ENCODE measurements at places on chromosomes 12 and 14. TPM values are rescaled to one million over a fixed set of nuclear protein-coding genes. Genes with fewer than 3 reads are reported as not detected.

- no peaks in the 10 kb centered on the region for H3K36me3 ChIP-seq
- peaks cover 4% of the 10 kb centered on the region for H3K4me1 ChIP-seq
Measured at GRCh38 chr12:402029-402389, 565 bp downstream of the CCDC77 start.

GRCh38 chr14:74973003-74973653 is 17.7 kb upstream of the PGF start:
- no peaks in the 10 kb centered on the region for H3K36me3 ChIP-seq
- peak; percentile 72 for DNase-seq
- no peaks in the 10 kb centered on the region for H3K27me3 ChIP-seq

- H3K36me3 ChIP-seq: no peaks in the 10 kb centered on the region
- no peak for DNase-seq
- H3K27ac ChIP-seq: no peak overlapping the region
- H3K4me3 ChIP-seq: no peak overlapping the region
- no peaks in the 10 kb centered on the region for H3K4me1 ChIP-seq
Measured at GRCh38 chr14:54038724-54039123, 82.1 kb upstream of the BMP4 start.

- H3K27me3 ChIP-seq: no peaks in the 10 kb centered on the region
- no peaks in the 10 kb centered on the region for H3K4me1 ChIP-seq
- DNase-seq: no peak
- H3K36me3 ChIP-seq: no peaks in the 10 kb centered on the region
Measured at GRCh38 chr12:20245491-20245890, 122.8 kb upstream of the PDE3A start.

DNA sequence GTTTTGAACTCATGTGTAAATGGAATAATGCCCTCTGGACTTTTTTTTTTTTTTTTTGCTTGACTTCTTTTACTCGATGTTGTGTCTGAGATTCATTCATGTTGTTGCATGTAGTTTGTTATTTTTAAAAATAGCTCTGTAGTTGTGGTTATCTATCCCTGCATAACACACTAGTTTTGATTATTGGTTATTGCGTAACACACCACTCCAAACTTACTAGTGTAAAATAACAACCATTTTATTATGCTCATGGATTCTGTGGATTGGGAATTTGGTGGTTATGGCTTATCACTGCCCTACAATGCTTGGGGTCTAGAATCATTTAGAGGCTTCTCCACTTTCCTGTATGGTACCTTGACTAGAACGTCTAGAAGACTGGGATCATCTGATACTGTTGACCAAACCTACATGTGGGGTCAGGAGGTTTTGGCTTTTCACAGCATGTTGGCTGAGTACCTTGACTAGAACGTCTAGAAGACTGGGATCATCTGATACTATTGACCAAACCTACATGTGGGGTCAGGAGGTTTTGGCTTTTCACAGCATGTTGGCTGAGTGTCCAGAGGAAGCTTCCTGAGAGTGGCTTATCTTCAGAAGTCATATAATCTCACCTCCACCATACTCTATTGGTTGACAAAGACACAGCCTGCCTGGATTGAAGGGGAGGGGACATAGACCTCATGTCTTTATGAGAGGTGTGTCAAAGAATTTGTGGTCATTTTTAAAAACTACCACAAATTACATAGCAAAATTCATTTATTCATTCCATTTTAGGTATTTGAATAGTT is 11.6 kb downstream of the VRK1 start:
- H3K4me3 ChIP-seq: no peak overlapping the region
- H3K4me1 ChIP-seq: no peaks in the 10 kb centered on the region
- no peak for DNase-seq
- H3K27ac ChIP-seq: no peak overlapping the region

CELA1 gene
- total RNA-seq: not detected

AREL1 gene
- 81.0 TPM for total RNA-seq
